ENCODE measurements at places on chromosomes 4 and X. TPM values are rescaled to one million over a fixed set of nuclear protein-coding genes. Genes with fewer than 3 reads are reported as not detected.

GASK1B gene
- 71.1 TPM for total RNA-seq

TLR8 gene
- total RNA-seq = 1.0 TPM

C4orf54 gene
- not detected for total RNA-seq

SMARCA1 gene
- total RNA-seq = 34.4 TPM

MAOA gene
- total RNA-seq = 128 TPM

S100G gene
- not detected for total RNA-seq

TMEM255A gene
- 1.3 TPM for total RNA-seq

AADAT gene
- total RNA-seq = 5.6 TPM

SPANXA1 gene
- total RNA-seq = not detected

KLHL4 gene
- total RNA-seq = 2.1 TPM

DUSP9 gene
- total RNA-seq = 0.73 TPM

Measured in breast epithelium (tissue), 4 donors.